ENCODE measurements at places on chromosomes 12 and 14.

GRCh38 chr12:67152451-67152850, 116.7 kb upstream of the CAND1 start:
- DNase-seq: peak; percentile 8

- DNase-seq: no peak
Measured at GRCh38 chr12:114221136-114221833, 184.7 kb downstream of the TBX5 start.

DNA sequence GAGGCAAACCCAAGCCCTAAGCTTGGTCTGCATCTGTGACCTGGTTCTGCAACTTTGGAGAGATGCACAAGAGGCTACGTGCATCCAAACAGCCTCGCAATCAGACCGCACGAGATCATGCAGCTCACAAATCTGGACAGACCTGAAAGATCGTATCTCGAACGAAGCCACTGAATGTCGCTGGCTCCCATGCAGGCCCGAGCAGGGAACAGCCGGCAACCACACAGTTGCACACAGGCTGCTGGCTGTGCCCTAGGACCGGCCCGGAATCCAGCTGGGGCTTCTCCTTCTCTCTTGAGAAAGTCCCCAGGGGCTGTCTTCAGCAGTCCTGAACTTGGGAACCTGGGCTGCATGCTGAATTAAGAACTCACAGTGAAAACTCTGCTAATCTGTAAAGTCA, 27.9 kb downstream of the WNT5B start:
- DNase-seq: no peak

DNA sequence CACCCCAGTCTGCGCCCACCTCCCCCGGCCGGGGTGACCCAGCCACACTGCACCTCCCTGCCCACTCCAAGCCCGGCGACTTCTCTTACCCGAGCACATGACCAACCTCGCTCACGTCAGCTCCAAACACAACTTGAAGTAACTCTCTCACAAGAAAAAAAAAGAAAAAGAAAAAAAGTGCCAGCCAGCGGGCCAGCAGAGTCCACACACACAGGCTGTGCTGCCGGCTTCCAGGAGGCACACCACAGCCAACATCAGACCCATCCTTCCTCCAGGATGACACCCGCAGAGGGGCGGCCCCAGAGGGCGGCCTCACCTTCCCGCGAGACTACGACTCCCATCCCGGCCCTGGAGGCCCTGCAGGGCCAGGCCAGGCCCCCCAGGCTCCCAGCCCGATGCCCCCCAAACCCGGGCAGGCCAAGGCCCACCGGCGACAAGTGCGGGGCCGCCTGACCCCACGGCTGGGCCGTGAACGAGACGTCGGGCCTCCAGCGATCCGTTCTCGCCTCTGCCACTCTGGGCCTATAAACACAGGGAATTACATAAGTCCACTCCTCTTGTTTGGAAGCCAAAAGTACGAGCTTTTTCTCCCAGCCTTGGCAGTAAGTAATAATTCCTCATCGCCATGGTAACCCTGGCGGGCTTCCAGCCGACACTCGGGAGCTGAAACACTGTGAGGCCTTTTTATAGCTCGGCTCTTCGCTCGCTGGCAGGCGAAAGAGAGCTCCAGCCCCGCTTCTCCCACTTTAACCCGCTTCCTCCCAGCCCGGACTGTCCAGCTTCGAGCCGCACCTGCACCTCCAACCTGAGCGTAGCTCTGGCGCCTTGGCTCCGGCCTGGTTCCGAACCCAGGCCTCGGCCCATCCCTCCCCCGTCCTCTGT, 49.1 kb downstream of the NCOR2 start:
- peak; percentile 95 for DNase-seq

- no peak for DNase-seq
Measured at GRCh38 chr14:105490267-105490571, 827 bp upstream of the TEDC1 start.

GRCh38 chr12:39675263-39675662, 55.7 kb upstream of the ABCD2 start:
- no peak for DNase-seq

DNA sequence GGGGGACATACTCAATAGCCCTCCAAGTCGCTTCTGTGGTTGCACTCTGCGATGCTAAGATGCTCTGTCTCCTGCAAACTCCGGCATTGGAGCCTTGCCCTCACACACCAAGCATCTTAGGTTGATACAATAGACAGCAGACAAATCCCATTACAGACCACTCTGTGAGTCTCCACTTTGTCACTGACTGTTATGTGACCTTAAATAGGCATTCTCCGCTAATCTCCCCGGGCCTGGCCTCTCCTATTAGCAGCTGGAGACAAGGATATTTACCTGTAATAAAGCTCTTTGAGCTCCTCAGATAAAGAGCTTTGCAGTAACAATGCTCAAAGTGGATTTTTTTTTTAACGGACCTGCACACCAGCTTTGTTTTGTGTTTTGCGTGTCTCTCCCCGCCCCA, 479.7 kb upstream of the TBX3 start:
- peak; percentile 96 for DNase-seq

DNA sequence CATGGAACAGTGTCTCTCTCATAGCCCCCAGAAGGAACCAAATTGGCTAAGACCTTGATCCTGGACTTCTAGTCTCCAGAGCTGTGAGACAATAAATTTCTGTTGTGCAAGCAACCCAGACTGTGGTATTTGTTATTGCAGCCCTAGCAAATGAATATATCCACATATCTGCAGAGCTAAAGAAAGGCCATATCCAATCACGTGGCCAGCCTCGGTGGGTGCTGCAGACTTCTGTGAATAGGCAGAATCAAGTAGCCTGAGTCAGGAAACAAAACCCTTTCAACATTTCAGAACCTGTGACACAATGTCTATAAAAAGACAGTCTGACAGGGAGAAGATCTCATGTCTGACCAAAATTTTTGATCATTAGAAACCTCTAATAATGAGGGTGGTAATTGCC, 71.0 kb upstream of the CPM start:
- DNase-seq: no peak
